Effector CD4-positive, alpha-beta T cell (primary cell): ENCODE measurements at places on chromosomes 12 and 14.

- no peak for DNase-seq
These were observed 18.4 kb downstream of the CMKLR1 start for GRCh38 chr12:108320507-108321293.

DNA sequence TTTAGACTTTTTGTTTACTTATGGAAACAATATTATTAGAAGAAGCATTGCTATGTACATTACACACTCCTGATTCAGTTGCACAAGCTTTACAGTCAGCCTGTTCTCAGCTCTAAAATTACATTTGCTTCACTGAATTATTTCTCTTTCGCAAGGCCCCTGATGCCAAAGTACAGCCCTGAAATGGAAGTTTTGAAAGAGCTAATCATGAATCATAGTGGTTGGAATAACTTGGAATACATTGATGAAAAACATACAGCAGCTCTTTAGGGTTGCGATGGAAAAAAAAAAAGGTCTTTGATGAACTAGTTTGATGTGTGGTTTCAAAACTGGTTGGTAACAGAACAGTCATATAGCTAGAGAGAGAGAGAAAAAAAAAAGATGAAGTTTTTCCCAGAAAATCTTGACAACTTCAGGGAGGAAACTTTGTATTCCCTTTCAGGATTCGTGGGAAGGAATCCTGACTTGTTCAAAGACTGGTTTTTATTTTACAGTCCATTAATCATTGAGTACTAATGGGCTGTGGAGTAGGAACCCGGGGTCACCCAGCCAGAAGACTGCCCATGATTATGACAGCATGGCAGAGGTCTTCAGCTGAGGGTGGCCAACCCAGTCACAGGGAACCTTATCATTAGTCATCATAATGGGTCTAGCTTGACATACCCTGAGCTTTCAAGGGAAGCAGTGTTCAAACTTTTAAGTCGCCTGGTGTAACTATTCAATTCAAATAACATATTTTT is 460.1 kb downstream of the NAV3 start:
- DNase-seq, result no peak

GRCh38 chr12:39205969-39206368 is 237.0 kb downstream of the KIF21A start:
- no peak for DNase-seq

GRCh38 chr14:95686935-95687334 is 709 bp downstream of the TCL1B start:
- no peak for DNase-seq

- no peak for DNase-seq
These were observed 21.6 kb downstream of the BTG1 start for GRCh38 chr12:92123780-92124688.

GRCh38 chr14:32542507-32542906 is 213.4 kb downstream of the AKAP6 start:
- DNase-seq, result no peak

DNA sequence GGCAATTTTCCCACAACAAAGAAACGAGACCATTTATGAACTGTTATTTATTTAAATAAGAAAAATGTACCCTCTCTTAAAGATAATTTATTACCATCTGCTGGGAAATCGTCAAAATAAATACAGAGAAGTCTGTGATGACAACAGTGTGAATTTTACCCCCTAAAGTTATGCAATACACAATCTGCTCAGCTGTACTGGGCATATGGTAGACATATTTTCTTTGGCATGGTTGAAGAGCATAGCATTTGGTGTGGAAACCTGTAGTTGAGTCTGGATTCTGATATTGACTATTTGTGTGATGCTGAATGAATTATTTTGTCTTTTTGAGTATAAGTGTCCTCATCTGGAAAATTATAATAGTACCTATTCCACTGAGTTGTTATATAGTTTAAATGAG is 60.0 kb downstream of the CFAP54 start:
- no peak for DNase-seq

DNA sequence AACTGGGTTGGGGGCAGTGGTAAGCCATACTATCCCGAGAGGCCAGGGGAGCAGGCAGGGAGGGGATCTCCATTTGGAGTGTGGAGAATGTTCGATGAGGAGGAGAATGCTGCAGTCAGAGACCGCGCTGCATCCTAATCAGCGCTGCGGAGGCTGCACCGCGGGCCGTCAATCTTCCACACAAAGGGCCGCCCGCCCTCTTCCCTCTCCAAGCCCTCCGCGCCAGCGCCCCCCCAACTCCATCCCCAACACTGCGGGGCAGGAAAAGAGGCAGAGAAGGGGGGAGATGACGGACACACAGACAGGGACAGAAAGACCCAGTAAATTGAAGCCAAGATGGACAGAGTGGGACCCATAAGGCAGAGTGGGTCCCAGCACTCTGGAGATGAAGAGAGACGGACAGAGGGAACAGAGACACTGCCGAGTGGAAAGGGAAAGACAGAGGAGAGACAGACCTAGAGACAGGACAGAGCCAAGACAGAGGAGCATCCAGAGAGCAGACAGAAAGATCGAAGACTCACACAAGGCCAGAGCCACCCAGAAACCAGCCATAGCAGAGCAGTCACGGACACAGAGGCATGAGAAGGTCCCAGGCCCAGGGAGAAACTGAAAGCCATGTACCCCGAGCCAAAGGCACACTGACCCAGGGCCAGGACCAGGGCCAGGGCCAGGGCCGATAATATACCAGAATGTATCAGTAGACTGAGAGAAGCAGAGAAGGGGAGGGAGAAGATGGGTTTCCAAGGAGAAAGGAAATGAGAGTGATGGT is 3.5 kb downstream of the CISTR start:
- no peak for DNase-seq

- no peak for DNase-seq
These were observed 49.3 kb downstream of the TMEM30B start for GRCh38 chr14:61231810-61232209.

GRCh38 chr12:64722835-64723234 is 36.4 kb downstream of the GNS start:
- DNase-seq, result no peak

DNA sequence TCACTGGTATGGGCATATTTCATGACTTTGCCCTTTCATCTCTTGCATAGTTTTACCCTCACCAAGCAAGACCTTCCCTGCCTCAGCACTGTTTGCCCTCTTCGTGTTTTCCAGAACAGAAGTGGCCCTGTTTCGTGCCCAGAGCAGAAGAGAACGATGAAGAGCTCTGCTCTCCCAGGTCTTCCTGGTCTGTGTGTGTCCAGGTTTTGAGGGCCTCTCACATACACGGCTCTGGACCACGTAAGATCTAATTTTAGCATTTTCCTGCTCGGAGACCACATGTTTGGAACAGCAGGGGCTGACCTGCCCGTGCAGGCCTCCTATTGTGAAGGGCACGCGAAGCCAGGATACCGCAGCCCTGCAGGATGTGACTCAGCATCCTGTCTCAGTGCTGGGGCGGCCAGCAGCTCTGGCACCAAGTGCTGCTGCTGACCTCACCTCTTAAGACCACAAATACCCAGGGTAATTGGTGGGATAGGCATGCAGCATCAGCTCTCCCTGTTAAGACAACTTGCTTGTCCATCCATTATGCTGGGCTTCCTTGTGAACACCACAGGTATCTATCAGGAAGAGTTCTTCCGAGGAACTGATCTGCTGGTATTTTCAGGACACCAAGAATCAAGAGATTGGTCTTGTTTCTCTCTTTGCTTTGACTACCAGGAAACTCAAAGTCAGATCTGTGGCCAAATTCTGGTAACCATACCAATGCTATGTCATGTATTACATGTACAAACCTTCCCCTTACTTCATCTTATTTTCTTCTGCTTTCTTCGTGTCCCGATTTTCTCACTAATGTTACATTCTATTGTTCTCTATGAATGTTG is 19.0 kb downstream of the SSH1 start:
- peak; percentile 31 for DNase-seq

GRCh38 chr12:53093777-53094393 is 3.6 kb upstream of the IGFBP6 start:
- DNase-seq, result no peak

DNA sequence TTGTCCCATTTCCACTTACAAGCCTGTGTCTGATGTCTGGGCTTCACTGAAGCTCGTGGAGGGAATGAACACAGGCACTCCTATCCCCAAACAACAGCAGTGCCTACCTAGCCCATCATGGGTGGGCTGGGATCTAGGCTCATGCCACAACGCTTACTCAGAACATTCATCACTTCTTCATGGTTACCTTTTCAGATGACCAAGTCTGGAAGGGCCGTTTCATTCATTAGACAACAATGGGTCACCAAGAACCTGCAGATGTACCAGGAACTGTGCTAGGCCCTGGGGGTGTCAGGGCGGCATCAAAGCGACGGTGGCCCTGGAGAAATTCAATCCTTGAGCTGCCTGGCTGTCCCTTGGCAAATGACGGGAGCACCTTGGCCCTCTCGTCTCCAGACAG is 64.9 kb upstream of the FZD10 start:
- DNase-seq, result no peak

GRCh38 chr12:26150736-26151450 is 26.1 kb upstream of the BHLHE41 start:
- no peak for DNase-seq

DNA sequence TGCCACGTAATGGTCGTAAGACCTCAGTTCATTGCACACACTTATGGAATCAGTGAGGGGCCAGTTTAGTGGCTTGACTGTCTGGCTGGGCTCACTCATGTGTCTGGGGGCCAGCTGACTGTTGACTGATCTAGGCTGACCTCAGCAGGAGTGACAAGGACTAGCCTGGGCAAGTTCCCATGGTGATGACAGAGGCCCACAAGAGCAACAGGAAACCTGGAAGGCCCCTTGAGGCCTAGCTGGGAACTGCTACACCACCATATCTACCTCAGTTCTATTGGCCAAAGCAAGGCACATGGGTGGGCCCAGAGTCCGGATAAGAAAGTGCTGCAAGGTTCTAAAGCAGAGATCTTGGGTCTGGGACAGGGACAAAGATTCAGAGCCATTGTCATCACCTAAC is 21.3 kb upstream of the RFLNA start:
- DNase-seq, result no peak

DNA sequence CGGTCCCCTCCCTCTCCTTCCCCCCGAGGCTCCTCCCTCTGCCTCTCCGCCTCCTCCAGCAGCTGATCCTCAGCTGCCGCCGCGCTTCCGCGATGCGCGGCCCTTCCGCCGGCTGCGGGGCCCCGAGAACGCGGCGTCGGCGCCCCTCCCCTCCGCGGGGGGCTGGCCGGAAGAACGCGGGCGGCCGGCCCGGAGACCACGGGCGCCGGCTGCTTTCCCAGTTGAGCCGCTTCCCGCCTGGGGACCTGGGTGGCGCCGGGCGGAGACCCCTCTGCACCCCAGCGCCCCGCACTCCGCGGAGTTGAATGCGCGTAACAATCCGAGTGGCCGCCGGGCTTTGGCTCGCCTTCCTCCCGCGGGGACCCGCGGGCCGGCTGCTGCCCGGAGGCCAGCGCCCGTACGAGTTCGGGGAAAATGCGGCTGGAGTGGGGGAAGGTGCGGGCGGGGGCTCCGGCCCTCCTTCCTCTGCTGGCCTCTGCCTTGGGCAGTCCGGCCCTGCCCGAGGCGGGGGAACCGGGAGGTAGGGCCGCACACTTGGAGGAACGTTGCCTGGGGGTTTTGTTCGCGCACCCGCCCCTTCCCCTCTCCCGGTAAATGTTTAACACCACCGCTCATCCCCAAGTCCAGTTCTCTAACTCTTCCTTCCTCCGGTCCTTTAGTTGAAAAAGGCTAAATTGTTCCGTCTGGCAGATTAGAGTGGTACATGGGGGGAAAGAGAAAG is 393 bp upstream of the DCAF5 start:
- DNase-seq, result no peak

DNA sequence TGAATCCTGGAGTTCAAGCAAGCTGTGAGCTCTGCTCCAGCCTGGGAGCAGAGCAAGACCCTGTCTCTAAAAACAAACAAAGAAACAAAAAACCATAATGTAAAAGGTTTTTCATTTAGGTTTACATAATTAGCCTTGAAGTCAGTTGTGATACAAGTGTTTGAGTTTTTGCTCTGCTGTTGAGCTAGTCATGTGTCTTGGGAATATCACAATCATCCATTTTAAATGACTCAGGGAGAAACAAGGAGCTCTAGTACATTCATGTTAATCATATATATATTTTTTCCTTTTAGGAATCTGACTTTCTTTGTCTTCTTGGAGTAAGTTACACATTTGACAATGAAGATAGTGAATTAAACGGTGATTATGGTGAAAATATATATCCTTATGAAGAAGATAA is 12.9 kb downstream of the MIA2 start:
- no peak for DNase-seq

- no peak for DNase-seq
These were observed 36.2 kb downstream of the PRMT8 start for GRCh38 chr12:3527181-3527580.

GRCh38 chr14:23381871-23382270 is 5.0 kb downstream of the CMTM5 start:
- DNase-seq, result no peak

DNA sequence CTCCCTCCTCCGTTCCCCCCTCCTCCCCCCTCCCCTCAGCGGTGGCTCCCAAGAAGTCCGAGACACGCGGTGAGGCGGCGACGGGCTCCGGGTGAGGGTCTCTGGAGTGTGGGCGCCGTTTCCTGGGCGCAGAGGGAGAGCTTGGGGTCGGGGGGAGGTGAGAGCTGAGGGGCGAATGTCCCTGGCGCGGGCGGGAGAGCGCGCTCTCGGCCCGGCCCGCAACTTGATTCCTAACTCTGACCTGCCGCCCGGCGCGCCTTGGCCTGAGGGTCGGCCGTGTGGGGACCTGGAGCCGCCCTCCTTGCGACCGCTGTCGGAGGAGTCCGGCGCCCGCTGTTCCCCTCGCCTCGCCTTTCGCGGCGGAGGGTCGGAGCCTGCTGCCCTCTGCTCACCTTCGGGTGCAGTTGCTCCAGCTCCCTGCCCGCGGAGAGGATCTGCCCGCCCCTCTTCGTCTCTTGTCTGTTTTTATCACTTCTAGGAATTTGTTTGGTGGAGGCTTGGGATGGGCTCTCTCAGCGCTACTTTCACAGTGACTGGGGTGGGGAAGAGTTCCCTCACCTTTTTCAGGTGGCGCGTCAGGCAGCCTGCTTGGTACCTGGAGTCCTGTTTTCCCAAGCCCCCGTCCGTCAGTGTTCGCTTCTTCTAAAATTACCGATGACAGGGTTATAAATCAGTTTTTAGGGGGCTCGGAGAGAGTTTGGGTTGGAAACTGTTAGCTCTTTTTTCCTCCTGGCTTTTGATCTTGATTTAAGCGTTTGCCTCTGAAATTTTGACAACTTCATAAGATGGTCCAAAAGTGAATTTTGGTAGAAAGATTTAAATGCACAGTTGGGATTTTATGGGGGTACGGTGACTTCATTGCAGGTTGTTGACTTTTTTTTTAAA is 495 bp downstream of the ADIPOR2 start:
- no peak for DNase-seq

DNA sequence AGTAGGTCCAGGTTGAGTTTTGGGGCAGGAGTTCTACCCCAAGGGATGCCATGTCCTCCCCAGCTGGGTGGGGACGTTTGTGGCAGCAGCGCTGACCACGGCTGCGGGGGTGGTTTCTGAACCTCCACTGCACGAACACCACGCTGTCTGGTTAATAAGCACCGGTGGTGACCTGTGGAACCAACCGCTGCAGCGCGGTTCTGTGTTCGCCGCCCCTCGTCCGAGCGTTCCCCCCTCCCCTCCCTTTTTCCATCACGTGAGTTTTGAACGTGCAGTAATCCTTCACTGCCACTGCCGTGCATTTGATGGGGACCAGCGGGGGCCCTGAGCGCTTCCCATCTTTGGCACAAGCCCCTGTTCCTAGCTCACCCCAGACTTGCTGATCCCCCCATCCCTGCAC is 6.4 kb upstream of the ADSS1 start:
- no peak for DNase-seq

GRCh38 chr14:100416921-100417860 is 94.1 kb downstream of the SLC25A47 start:
- no peak for DNase-seq
